ENCODE measurements at places on chromosomes 6 and 20.

GRCh38 chr20:42429761-42430458, 759.8 kb downstream of the PTPRT start:
- DNase-seq: no peak

DNA sequence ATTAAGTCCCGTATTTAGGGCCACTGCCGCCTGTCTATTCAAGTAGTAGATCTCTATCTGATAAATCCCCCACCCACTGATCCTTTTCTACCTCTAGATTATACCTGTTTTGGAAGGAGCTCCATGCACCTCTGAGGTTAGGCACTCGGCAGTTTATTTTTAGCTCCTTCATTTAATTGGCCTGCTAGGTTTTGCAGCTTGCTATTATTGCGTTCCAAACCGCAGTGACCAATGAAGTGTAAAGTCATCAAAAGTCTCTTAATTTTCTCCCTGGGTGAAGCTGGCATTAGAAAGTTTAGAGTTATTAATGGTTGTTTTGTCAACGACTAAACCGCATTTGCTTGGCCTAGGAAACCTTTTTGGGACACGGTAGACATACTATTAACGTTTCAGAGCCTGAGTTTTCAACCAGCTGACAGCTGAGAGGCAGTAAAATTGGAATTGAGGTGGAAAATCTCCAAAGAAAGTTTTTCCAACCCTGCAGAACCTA, 60.0 kb downstream of the RFPL4B start:
- no peak for DNase-seq

DNA sequence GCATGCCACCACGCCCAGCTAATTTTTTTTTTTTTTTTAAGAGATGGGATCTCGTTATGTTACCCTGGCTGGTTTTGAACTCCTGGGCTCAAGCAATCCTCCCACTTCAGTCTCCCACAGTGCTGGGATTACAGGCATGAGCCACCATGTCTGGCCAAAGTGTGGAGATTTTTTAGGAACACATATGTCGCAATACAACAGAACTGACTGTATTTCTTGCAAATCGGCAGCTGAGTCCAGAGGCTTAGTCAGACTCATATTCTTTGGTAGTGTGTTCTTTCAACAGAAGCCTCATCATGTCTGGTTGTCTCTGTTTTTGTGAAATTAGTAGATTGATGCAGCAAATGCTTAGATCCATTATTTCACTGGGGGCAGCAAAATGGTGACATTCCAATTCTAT, 23.9 kb upstream of the CD164 start:
- DNase-seq: no peak

- no peak for DNase-seq
Measured at GRCh38 chr6:5866547-5867051, 140.1 kb downstream of the NRN1 start.

DNA sequence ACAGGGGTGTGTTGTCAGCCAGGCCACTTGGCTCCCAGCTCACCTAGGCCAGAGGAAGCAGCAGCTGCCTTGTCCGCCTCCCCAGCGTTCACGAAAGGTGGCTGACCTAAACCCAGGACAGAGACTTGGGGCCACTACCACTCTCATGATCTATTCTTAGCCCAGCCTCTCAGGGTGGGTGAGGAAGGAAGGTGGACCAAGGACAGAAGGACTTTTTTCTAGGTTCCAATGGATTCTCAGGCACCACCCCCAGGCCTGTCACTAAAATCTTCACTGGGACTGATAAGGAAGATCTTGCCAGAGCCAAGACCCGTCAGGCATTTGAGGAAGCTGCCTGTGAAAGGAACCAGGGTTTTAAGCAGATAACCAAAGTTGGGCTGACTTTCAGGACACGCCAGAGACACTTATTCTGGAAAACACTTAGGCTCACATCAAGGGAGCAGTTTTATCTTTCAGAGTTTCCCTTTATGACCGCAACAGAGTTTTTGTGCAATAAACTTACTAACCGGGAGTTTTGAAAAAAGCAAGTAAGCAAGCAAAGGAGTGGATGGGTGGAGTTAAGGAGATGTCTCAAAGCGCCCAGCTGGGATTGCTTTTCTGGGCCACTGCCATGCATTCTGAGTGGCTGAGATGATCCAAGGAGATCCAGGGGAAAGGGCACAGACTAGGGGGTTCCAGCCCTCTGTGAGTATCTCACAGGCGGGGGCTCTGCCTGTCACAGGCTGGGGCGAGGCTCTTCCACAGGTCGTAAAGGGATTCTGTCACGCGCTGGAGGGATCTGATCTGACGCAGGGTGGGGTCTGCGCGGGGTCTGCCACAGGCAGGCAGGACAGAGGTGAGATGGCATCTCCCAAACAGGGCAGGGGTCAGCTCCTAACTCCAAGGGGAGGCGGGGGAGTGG, 989 bp downstream of the FITM2 start:
- peak; percentile 2 for DNase-seq

Measured in globus pallidus (tissue), 1 donor.